ENCODE measurements at places on chromosomes 3 and 15. TPM values are rescaled to one million over a fixed set of nuclear protein-coding genes. Genes with fewer than 3 reads are reported as not detected.

Gene CPN2
- total RNA-seq, result not detected

Gene ITGA11
- 1.6 TPM for total RNA-seq

- DNase-seq, result no peak
Measured at GRCh38 chr3:26198609-26199008, 408.7 kb downstream of the OXSM start.

GRCh38 chr3:48405971-48406370 is 23.9 kb downstream of the PLXNB1 start:
- no peak for DNase-seq
